Suppressor macrophage (primary cell): ENCODE measurements at places on chromosomes 4 and X.

DNA sequence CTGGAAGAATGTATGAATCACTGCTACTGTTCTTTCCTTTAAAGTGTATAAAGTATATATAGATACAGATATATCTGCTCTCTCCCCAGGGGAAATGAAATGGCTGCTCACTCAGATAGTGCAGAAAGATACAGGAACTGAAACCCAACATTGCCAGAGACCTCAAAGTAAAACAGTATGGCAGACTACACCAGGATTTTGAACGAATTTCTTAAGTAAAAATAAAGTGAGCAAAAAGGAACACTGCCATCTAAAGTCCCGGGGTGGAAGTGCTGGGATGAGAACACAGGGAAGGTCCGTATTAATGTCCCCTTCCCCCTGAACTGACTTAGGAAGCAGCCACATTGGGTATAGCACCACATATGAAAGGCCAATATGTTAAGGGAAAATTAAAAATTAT is 93.4 kb downstream of the TMA16 start:
- DNase-seq, result peak; percentile 44

DNA sequence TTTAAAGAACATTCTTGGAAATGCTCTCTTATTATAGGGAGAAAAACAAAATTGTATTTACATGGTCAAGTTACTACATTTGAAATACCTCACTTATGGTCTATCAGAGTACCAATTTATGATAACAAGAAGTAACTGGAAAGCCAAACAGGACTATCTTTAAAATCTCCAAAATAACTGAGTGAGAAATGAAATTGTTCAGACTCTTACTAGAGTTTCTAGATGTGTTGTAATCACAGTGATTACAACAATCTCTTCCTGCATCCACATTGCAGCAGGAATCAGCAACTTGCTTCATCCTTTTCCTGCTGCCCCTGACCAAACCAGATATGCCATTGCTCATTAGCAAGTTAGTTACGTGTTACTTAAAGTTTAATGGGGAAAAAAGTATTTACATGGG is 245.2 kb upstream of the SMIM31 start:
- DNase-seq, result no peak

- DNase-seq, result no peak
These were observed 44.0 kb upstream of the GATB start for GRCh38 chr4:151804821-151805220.

DNA sequence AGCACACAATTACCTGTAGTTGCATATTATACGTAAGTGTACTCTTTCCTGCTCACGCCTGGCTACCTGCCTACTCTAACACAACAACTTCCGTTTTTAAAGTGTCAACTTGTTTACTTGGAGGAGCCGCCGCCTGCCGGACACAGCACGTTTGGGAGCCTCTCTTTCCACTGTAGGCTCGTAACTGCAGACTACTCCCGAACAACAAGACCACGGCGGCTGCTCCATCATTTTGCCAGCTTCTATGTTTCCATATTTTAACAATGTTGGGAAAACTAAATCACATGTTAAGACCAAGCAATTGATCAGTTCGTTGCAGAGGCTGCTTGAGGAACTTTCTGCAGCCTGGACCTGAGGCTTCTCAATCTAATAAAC is 841 bp downstream of the MTNR1A start:
- no peak for DNase-seq

DNA sequence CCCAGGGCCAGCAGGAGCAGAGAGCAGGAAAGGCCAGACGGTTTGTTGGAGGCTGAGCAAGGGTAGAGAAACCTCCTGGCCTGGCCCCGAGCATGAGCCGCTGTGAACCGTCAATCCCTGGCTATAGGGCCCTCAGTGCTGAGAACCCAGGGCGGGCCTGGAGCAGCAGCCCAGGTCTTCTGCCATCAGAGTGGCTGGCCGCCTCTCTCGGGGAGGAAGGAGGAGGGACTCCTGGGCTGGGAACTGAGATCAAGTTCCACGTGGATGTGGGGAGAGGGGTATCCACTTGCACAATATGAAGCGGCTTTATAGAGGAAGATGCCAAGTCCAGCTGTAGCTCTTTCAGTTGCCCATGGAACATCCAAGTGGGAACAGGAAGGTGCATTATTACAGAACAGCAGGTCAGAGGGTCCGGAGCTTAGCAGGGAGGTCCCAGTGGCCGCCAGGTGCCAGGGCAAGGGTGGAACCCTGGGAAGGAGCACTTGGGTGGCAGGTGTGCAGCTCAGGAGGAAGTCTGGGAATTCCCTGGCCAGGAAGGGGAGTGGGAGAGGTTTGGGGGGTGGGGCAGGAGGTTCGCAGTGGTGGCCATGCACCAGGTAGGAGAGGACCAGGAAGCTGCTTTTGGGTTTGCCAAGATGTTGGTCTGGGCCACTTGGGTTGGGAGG is 31.7 kb upstream of the CRMP1 start:
- DNase-seq, result no peak

GRCh38 chr4:8162625-8163024 is 4.0 kb upstream of the ABLIM2 start:
- no peak for DNase-seq
